Renal cortex interstitium (tissue), 15 donors: ENCODE measurements at places on chromosomes 5 and 9. TPM values are rescaled to one million over a fixed set of nuclear protein-coding genes. Genes with fewer than 3 reads are reported as not detected.

The LAMC3 gene
- polyA plus RNA-seq = 28.7 TPM

The MXD3 gene
- polyA plus RNA-seq = 15.2 TPM

The C5 gene
- polyA plus RNA-seq = 12.8 TPM

- DNase-seq = no peak
Measured at GRCh38 chr5:159800131-159800840, 116.0 kb upstream of the ADRA1B start.

The PCDHA5 gene
- polyA plus RNA-seq = 0.06 TPM

GRCh38 chr5:113578091-113578490 lies 64.6 kb downstream of the YTHDC2 start:
- no peak for DNase-seq

The C5orf58 gene
- 0.16 TPM for polyA plus RNA-seq

DNA sequence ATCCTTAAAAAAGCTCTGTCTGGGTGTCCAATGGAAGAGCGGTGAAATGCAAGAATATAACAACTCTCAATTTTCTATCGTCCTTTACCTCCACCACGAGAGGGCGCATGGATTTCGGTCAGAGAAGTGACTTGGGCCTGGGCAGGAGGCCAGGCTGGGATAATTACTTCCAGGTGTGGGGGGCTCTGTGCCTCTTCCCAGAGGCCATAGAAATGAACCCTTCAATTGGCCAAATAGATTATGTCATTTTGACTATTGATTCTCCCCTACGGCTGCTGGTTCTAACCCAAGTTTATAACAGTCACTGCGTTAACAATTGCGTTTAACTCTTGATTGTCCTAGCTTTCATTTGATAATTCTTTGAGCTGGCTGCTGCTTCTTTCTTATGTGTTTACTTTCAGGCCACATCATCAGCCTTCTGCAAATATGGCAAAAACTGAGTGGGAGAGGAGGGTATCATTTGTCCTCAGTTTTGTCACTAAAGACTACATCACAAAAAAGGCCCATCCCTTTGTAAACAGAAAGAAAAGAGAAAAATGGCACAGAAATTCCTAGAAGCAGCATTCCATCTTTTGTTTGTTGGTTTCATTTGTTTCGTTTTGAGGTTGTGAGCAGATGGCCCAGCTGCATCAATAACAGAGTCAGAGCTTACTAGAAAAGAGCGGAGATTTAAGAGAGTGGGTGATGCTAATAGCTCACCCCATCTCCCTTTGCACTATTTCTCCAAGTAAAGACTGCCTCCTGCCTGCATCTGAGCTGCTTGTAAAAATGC lies 45.4 kb upstream of the ZFR start:
- DNase-seq = peak; percentile 79

DNA sequence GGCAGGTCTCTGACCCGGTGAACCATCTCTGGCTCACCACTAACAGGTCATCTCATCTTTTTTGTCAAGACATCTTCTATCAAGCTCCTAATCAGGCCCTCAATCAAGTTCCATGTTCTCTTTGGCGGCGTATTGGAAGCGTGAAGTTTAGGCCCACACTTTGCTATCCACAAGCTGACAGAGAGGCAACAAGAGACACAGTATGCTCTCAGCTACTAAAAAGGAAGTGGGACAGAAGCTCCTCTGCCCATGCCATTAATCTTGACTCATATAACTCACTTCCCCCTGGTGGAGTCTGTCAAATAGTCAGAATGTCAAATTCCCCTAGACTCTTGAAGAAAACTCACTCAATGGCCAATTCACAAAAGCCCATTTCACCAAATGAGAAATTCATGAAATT lies 77.6 kb upstream of the TMC1 start:
- DNase-seq = no peak

DNA sequence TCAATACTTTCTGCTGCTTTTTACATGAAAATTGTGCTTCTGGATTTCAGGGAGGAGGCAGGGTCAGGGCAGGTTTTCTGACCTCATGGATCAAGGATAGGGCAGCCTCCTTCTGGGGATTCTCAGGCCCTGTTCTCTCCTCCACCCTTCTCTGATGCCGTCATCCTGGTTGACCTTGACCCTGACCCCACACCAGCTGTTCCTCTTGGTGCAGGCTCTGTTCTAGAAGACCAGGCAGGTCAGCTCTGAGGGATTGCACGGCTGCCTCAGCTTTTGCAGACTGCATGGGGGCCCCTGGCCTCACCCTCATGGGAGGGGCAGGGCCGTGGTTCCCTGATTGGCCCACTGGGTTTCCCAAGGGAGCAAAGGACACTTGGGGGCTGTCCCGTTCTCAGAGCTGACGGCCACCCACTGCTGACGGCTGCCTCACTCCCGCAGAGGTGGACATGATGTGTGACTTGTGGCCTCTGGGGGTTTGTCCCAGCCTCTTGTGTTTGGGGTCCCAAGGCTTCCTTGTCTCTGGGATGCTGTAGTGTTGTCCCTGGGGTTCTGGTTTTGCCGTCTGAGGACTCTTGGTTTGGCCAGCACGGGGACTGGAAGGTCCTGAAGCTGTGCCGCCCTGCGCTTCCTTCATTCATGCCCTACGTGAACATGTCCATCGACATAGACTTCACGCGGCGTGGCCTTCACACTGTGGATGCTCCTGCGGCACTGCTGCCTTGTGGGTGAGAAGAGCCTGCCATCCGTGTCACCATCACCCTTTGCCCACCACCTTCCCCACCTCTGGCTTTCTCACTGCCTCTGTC lies 34.5 kb downstream of the CEP72 start:
- DNase-seq = no peak

DNA sequence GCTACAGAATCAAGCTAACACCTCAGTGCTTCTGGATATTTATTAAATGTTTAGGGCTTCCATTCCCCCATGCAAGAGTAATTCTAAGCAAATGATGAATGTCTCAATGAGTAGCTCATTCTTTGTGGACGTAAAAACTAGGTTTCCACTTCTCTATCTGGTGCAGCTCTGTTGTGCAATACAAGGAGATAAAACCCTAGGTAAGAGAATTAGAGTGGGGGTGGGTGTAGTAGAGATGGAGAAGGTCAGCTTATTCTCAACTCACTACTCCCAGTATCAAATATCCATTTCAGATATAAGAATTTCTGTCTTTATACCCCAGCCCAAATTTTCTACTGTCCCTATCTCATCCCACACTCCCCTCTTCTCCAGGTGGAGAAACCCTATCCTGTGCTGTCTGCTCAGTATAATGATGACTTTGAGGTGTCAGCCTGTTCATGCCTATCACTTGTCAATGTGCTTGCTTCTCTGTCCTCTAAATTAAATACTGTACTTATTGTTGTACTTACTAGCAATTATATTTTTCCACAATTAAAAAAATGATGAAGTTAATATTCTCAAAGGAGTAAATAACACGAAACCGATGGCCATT lies 4.3 kb upstream of the FYB1 start:
- DNase-seq = no peak

DNA sequence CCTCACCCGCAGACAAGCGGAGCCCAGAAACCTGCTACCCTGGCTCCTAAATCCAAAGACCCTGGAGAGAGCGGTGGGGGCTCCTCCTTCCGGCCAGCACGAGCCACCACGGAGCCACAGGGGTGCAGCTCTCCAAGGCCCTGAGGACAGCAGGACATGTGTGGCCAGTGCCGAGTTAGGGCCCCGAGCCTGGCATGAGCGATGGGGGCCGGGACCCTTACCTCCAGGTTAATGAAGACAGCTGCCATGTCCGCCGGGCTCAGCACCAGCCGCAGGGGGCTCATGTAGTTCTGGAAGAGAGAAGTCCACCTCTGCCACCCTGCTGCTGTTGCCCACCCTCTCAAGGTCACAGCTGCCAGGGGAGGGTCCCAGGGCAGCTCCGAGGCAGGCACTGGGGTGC lies 68.9 kb upstream of the SARDH start:
- DNase-seq = no peak

- DNase-seq = no peak
Measured at GRCh38 chr9:118711843-118712242, 657.4 kb downstream of the BRINP1 start.

- DNase-seq = no peak
Measured at GRCh38 chr9:98538626-98539031, 170.1 kb downstream of the GABBR2 start.
